Skeletal muscle cell (primary cell): ENCODE measurements at places on chromosomes 1 and 21.

DNA sequence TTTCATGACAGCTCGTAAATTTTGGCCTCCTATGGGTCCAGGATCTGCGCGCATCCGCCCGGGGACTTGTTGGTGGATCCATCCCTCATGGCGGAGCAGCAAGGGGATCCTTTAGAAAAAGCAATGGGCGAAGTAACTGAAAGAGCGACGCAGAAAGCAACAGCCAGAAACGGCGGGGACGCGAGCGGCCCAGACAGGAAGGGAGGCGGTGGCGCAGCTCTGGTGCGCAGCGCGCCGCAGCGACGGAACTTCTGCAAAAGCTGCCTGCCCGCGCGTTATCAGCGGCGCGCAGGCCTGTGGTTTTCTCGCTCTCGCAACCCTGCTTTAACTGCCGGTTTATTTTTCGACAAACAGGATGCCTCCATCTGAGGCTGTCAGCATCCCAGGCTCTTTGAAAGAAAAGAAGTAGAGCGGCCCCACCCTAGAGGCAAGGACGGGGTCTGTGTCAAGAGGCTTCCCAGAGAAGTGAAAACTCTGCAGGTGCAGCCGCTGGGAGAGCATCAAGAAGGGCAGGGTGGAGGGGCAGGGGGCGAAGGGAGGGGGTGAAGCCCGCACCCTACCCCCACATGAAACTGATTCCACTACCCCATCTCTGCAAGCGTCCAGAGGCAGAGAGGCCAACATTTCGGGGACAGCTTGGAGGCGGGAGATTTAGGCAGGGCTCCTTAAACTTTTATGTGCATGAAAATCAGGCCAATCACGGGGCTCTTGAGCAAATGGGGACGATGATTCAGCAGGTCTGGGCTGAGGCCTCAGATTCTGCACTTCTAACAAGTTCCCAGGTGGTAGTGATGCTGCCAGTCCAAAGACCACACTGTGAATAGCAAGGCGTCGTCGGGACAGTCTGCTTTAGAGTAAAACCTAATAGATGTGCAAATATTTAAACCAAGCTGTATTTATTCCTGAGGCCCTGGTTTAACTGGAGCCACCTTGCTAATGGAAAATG, 22.2 kb downstream of the RUNX1 start:
- no peak for DNase-seq

- DNase-seq, result no peak
These were observed 19.6 kb downstream of the EIF4G3 start for GRCh38 chr1:21157054-21157453.

DNA sequence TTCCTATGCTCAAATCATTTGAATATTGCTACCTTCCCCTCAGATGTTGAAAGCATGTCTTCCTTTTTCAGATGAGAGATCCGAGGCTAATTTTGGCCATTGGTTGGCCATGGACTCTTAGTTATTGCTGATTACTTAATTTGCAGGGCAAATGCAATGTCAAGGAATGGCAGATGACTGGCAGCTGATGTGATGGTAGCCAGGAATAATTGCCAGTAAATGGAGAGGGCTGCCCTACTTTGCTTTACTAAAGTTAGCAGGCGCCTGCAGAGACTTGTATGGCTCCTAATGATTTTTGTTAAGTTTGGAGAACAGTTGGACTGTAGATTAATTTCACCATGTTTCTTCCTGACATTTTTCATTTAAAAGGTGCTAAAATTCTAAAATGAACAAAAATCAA, 128.9 kb downstream of the XCL2 start:
- DNase-seq, result no peak

DNA sequence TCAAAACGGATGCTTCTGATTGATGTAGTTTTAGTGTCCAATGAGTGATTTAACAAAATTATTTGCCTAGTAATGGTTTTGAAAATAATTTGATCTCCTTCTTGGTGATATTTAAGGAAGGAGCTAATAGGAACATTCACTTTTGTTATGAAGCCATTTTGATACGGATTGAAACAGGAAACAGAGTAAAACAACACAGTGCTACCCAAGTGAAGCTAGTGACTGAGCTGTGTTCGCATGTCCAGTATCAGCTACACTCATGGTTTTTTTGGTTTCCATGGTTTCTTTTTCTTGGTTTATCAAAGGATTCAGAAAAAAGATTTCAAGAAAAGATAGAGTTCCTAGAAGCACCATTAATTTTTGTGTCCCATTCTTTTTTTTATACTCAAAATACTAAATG, 40.1 kb upstream of the PLEKHO1 start:
- no peak for DNase-seq

DNA sequence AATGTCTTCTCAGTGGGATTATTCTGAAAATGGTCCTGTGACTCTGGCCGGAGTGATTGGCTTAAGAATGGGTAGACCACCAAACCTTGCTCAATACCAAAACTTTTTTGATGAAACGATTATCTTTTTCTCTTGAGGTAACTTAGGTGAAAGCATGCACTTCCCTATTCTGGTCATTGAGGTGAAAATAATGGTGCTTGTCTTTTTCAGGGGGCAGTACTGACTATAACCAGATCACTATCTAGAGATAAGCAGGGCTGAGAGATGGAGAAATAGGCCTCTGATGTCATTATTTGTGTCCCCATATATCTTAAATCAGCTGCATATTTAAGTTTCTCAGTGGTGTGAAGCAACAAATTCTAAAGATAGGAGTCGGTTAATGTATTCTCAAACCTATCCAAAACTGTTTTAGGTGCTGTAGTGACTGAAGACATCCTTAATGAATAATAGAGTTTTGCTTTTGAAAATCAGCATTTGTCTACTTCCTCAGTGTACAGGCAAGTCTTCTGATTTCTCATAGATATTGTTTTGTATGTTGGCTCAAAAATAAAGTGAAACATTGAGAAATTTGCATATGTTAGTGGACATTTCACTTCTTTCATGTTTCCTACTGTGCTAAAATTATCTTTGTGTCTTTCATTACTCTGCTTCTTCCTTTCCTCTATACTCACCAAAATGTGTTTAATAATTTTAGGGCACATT, 735.3 kb upstream of the ADGRL4 start:
- no peak for DNase-seq

- no peak for DNase-seq
These were observed 116.6 kb upstream of the PROX1 start for GRCh38 chr1:213871179-213871578.

- no peak for DNase-seq
These were observed 145.2 kb upstream of the SNX7 start for GRCh38 chr1:98516306-98516705.

DNA sequence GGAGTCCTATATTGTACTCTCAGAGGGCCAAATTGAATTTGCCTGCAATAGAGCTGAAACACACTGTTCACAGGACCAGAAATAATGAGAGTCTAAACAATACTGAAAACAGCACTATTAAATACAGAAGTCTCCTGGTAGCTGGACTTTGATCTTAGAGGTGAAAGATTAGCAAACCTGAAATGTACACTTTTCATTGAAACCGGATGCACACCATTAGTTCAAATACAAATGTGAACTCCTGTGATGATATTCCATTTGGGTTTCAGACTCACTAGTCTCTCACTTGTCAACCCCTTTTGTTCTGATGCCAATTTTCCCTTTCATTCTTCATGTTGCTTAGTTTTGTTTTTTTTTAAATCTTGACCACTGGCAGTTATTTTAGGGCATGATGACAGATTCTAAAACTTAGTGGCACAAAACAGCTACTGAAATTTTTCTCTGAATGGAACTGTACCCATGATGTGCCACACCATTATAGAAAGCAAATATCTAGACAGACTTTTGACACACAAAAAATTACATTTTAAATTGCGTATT, 5.9 kb upstream of the TNFSF4 start:
- DNase-seq, result no peak

DNA sequence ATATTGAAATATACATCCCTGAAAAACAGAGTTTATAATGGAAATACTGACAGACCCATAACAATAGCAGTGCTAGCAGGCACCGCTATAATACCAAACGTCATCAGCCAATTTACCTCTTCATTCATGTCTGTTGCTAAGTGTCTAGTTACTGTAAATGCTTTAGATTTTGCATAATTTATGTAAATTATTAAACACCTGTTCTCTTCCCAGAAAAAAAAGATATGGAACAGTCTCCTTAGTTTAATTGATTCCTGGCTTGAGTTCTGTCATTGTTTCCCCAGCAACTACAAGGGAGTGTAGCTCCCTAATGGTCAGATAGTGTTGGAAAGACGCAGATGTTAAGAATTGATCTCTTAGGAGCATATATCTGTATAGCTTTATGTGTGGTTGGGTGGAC, 817.9 kb upstream of the ADGRL2 start:
- DNase-seq, result no peak

- DNase-seq, result no peak
These were observed 6.7 kb downstream of the GADD45A start for GRCh38 chr1:67691712-67692111.

DNA sequence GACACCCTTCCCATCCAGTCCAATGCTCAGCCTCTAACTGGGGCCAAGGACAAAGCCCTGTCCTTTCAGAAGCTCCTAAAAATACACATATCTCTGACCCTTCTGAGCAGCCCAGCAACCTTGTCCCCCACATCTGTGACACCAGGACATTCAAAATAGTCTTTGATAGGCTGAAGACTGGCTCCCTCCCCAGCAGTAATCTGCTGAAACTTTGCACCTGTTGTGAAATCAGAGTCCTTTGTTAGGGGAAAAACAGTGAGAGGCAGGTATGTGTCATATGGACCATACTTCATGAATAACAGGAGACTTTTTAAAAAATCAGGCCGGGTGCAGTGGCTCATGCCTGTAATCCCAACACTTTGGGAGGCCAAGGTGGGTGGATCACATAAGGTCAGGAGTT, 82.4 kb upstream of the VAMP3 start:
- no peak for DNase-seq

DNA sequence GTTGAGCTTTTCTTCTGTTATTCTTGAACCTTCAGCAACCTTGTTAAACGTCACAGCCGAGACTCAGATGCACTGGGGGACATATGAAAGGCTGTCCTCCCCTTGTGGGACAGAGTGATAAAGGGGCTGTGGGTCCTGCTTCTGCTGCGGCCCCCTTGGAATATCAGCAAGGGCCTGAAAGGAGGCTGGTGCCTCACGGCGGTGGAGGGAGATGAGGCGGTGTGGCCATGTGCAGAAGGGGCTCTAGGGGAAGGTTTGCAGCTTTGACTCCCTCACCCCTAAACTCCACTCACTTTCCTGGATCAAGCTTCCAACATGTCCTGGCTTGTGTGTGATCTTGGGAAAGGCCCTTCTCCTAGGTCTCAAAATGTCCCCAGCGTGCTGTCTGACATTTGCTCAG, 270.7 kb upstream of the CSF3R start:
- DNase-seq, result no peak

- no peak for DNase-seq
These were observed 403 bp downstream of the MXRA8 start for GRCh38 chr1:1357871-1358432.

GRCh38 chr1:18723206-18723605, 92.6 kb downstream of the PAX7 start:
- no peak for DNase-seq

GRCh38 chr1:216731562-216731961, 8.3 kb upstream of the ESRRG start:
- no peak for DNase-seq

DNA sequence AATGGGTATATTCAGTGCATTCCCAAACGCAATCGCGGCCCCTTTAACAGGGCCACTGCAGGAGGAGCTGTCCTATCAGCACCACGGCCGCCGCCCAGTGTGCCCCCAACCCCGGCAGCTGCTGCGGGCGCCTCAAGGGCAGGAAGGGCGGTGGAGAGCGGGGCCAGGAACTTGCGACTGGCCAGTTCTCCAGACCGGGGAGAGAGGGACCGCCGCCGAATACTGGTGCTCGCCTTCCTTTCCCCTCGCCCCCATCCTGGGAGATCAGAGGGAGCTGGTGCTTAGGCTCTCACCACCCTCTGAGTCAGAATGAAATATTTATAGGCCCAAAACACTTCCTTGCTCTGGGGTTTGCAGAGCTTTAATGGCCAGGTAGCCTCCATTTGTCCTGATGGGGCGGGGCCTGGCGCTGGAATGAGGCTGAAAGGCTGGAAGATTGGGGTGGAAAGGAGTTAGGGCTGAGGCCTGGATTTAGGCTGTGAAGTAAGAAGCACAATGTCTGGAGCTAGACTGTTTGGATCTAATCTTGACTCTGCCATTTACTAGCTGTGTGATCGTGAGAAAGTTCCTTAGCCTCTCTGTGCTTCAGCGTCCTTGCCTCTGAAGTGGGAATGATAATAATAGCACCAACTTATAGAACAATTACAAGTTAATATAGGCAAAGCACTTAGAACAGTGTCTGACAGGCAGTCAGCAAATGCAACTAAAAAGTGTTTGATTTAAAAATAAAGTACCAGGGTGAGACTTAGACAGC, 75.5 kb downstream of the NAV1 start:
- no peak for DNase-seq

GRCh38 chr1:195218428-195219212, 1389.6 kb downstream of the KCNT2 start:
- DNase-seq, result no peak

DNA sequence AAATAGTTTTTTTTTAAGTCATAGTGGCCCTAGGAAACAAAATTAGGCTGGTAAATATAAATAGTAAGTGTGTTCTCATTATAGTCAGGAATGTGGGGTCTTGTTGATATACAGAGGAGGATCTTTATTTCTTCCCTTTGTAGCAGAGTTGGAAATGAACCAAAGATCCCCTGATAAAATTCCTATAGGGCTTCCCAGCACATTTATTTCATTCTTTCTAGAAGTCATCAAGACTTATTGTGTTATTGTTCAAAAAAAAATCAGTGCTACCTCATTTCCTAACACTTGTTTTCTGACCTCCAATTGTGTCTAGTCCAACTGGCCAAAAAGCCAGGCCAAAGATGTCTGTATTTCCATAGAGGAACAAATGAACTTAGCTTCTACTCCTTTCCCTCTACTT, 7.6 kb upstream of the PLEKHO1 start:
- DNase-seq, result no peak

DNA sequence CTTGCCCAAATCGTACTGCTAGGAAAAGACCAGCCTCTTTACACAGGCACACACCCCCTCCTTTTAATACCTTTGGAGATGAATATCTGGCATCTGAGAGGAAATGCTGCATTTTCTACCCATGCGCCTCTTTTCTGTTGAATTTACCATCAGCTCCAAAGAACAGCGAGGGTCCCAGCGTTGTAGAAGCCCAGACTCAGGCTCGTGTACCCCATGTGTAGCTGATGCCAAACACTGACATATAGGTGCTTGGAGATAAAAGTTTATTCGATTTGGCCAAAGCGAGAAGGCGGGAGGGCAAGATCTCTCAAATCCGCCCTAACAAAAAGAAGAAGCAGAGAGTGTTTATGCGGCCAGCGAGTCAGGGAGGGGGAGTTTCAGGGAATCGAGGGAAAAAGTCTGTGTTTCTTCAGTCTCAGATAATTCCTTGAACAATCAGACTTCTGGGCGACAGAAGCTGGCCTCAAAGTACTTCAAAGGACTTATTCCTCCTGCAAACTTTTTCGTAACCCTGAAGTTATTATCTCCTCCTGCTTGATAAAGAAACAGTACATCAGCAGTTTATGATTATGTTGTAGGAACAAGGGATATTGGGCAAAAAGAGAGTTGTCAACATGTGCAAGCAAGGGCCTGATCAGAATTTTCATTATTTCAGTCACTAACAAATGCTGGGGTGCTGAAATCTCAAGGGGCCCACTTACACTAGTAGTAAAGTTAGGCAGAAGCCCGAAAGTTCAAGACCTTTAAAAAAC, 642 bp upstream of the CREG1 start:
- DNase-seq, result no peak

GRCh38 chr1:160117709-160118183, 2.2 kb downstream of the ATP1A2 start:
- no peak for DNase-seq
